ENCODE measurements at places on chromosomes 4 and X.
A peak's percentile ranks its signal among the peaks of the same experiment; 100 is the strongest.

DNA sequence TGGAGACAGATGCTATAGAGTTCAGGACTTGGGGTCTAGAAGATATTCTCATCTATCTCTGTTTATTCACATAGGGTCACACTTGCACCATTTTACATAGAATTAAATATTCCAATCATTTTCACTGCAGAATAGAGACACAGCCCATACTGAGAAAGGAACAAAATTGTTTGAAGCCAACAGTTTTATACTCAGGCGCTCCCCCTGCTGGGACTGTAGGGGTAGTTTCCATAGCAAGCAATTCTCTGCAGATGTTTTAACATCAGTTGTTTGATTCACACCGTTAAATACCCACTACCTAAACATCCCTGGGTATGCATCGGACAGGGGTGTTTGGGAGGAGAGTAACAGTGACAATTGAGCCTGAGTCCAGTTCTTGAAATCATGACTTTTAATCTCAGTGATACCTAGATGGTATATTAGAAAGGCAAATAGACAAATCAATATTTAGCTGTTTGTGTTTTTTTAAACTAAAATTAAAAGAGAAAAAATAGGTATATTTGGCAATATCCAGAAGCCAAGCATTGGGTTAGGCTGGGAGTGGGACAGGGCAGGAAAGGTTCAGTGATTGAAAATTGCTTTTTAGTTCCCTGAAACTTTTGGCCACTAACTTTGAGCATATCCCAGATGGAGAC, 33.8 kb downstream of the LONRF3 start:
- peak; percentile 30 for DNase-seq

GRCh38 chrX:41827886-41828285, 95.5 kb downstream of the CASK start:
- no peak for DNase-seq

GRCh38 chr4:76606645-76607265, 171.7 kb downstream of the SHROOM3 start:
- no peak for DNase-seq

DNA sequence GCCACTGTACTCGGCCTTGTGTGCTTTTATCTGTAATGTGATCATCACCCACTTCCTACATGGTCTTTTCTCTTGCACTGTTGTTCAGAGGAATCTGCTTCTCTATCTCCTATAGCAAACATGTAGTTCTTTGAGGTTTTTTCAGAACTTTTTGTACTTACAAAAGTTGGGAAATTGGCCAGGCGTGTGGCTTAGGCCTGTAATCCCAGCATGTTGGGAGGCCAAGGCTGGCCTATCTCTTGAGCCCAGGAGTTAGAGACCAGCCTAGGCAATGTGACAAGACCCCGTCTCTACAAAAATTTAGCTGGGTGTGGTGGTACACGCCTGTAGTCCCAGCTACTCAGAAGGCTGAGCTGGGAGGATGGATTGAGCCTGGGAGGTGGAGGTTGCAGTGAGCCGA, 30.4 kb downstream of the TAF1 start:
- no peak for DNase-seq

GRCh38 chrX:93454509-93454908, 218.9 kb downstream of the NAP1L3 start:
- DNase-seq, result no peak

- peak; percentile 10 for DNase-seq
Observed at GRCh38 chrX:49184294-49185281, 1.6 kb downstream of the PRICKLE3 start.

GRCh38 chr4:147884536-147884935, 152.6 kb downstream of the ARHGAP10 start:
- no peak for DNase-seq

- DNase-seq, result no peak
Observed at GRCh38 chr4:81790477-81790876, 318.8 kb upstream of the RASGEF1B start.

DNA sequence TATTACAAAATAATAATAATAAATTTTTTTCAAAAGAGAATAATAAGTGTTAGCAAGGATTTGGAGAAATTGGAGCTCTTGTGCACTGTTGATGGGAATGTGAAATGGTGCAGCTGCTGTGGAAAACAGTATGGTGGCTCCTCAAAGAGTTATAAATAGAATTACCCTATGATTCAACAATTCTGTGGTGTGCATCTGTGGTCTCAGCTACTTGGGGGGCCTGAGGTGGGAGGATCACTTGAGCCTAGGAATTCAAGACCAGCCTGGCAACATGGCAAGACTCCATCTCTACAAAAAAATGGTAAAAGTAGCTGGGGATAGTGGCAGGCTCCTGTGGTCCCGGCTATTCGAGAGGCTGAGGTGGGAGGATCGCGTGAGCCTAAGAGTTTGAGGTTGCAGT, 19.6 kb downstream of the MND1 start:
- no peak for DNase-seq

GRCh38 chr4:24473309-24473721, 111.0 kb downstream of the DHX15 start:
- DNase-seq, result no peak

DNA sequence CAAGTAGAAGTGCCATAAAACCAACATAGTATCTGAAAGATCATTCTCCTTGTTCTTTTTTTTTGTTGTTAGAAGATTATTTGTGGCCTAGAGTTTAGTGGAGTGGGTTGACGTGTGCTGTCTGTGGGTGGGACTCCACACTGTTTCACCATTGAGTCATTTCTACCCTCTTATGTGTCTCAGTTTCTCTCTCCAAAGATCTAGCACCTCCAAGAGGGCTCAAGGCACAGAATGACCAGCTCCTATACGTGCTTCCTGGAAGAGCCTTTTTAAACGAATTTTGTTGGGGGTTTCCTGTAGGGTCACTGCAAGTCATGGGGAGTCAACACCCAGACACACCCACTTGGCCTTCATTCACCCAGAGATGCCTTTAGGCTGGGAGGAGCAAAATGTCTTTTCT, 150.1 kb downstream of the KLF8 start:
- no peak for DNase-seq

DNA sequence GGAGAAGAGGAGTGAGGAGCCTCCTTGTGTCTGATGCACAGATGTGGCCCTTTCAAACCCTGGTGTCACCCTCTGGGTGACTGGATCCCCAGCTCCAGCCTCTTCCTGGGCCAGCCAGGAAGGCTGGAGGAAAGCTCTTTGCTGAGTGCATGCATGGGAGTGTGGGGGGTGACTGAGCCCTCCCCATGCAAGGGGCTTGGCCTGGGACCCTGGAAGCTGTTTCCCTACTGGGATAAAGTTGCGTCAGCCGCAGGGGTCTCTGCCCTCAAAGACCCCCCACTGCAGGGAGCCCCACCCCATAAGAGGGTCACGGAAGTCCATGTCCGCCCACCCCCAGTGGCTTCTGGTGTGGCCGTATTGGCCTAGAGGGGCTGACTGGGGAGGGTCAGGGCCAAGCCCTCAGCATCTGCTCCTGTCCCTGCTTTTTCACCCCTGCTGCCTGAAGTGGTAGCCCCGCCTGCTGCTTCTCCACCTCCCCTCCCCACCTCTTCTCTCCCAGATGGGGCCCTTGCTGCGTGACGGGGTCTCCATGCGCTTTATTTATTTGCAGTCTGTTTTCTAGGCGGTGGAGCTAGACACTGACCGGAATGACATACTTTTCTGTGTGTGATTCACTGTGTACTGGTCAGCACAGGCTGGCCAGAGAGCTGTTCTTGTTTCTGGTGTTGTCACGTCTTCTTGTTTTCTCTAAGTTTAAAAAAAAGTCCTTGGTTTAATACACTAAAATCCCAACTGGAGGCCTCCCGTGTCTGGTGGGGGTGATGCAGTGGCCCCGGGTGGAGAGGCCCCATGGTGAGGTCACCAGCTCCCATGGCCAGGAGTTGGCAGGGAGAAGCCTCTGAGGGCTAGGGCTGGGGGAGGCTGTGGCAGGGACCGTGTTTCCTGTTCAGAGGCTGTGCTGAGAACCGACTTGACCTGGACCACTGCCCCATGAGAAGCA, 3.6 kb downstream of the SMIM10L2A start:
- no peak for DNase-seq

DNA sequence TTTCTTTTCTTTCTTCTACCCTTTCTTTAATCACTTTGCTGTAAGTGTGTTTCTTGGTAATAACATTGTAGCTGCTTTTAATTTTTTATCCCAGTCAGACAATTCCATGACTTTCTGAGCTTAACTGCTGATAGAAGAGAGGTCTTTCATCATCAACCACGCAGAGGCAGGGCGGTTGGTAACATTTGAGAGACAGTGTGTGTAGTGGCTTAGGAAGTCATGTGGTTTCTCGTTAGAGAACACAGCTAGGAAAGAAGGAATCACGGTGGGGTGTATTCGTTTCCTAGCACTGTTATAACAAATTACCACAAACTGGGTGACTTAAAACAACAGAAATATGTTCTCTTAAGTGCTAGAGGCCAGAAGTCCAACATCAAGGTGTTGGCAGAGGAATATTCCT, 11.5 kb downstream of the PRPS2 start:
- DNase-seq, result no peak

- DNase-seq, result no peak
Observed at GRCh38 chr4:164358400-164358799, 395.5 kb upstream of the SMIM31 start.

DNA sequence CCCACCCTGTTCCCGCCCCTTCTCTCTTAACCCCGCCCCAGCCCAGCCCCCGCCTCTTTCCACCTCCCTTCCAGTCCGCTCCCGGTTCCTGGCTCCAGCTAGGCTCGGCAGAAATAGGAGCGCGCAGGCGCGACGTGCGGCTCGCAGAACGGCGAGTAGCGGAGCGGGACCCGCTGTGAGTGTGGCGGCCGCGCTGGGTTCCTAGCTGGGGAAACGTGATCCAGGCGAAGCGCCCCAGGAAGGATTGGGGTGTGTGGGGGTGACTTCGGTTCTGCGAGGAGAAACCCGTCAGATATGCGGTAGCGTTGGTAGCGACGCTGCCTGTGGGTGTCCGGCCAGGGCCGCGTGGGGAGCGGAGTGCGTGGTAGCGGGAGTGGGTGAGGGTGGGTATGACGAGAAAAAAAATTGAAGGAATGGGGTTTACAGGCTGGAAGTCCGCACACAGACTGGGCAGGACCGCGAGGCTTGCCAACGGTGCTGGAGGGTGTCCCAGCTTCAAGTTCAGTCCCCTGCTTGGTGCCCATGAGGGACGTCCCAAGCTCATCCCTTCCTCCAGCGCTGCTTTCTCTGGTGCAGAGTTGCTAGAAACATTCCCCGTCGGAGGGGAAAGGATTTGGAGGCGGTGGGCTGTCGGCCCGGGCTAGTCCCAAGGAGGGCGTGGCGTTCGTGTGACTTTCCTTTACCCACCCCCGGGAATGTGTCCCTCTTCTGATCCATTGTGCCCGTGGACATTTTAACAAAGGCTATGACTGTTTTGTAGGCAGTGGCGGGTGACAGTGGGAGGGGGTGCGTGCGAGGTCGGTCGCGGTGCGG, at the start of gene PRRG1:
TSS of gene PRRG1 (plus strand) at position 144 of the 813 bp plus-strand sequence. CDS start 56,886 bp downstream, outside the sequence.
- DNase-seq, result no peak

GRCh38 chr4:88791274-88791673, 93.6 kb upstream of the NAP1L5 start:
- no peak for DNase-seq

GRCh38 chr4:177117256-177117655, 192.4 kb upstream of the NEIL3 start:
- no peak for DNase-seq

DNA sequence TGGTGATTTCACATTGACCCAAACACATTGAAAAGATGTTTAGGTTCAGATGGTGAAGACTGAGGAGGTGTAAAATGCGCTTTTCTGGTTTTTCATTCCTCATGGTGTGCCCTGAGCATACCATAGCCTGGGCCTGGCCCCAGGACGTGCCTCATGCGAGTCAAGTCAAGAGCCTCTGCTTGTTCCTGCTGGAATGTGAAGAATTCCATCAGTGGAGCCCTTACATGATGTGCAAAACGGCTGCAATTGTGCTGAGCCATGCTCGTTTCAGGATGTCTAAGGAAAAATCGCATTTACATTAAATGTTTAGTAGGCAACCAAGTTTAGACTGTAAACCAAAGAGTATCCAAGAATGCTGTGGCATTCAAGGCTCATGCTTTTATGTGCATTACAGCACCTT, 34.9 kb downstream of the GYG2 start:
- no peak for DNase-seq

- DNase-seq, result no peak
Observed at GRCh38 chr4:42446823-42447222, 49.5 kb downstream of the SHISA3 start.

- DNase-seq, result peak; percentile 61
Observed at GRCh38 chrX:135974279-135974856, 580 bp upstream of the MMGT1 start.

DNA sequence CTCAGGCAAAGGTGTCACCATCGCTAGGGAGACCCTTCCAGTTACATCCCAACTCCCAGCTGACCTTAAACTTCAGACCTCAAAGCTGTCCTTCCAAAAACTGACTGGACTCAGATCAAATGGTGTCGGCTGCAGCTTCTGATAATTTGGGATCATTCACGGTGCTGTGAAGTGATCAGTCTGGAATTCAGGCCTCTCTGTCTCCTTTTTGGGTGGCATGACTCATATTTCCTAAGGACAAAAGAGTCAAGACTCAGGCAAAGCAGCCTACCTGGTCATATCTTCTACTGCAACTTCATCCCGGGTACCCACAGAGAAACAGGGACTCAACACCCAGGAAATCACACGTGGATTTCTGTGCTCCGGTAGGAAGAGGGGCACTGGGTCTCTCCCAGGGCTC, 87.6 kb downstream of the SORCS2 start:
- DNase-seq, result no peak

- no peak for DNase-seq
Observed at GRCh38 chrX:69543572-69543971, 39.4 kb downstream of the NALF2 start.

DNA sequence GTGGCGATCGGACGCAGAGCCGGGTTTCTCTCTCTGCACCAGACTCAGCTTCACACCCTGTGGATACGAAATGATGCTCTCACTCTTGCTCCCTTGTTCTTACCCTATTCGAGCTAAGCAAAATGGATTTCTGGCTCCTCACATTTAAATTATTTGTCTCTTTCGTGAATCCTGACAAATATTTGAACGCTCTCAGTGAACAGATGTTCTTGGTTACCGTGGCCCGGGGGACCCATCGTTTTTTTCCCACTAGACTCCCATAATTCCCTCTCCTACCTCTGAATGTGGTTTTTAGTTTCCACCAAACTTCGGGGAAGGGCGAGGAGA, 630 bp downstream of the SMARCA5 start:
- DNase-seq, result no peak

GRCh38 chr4:184053434-184053833, 148.3 kb downstream of the STOX2 start:
- no peak for DNase-seq

DNA sequence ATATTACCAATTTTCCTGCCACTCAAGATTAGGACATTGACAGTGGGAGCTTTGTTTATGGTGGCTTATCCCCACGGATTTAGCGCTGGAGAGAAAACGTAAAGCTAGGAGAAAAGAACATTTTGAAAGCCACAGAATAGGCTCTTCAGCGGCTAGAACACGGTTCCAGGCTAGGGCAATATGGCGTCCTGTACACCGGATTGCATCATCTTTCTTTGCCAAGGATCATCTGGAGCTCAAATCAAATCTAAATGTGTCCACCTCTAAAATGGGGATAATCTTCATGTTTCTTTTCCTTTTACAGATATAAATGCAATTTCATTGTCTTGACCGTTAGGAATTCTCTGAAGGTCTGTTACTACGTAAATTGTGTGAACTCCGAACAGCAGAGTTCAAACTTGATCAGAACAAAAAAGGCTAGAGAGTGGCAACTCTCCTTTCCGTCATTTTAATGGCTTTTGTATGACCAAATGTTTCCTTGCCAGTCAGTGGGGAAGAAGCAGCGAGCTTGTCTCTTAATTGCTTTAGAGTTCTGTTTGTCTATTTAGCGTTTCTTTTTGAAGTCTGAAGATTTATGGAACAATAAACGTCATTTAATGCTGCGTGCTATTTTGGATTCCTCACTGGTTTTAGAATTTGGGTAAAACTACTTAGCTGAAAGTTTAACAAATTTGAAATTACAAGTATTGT, 2.6 kb upstream of the WWC2 start:
- no peak for DNase-seq

Measured in T-helper 1 cell (primary cell).